ENCODE measurements at places on chromosomes 2 and 18.

DNA sequence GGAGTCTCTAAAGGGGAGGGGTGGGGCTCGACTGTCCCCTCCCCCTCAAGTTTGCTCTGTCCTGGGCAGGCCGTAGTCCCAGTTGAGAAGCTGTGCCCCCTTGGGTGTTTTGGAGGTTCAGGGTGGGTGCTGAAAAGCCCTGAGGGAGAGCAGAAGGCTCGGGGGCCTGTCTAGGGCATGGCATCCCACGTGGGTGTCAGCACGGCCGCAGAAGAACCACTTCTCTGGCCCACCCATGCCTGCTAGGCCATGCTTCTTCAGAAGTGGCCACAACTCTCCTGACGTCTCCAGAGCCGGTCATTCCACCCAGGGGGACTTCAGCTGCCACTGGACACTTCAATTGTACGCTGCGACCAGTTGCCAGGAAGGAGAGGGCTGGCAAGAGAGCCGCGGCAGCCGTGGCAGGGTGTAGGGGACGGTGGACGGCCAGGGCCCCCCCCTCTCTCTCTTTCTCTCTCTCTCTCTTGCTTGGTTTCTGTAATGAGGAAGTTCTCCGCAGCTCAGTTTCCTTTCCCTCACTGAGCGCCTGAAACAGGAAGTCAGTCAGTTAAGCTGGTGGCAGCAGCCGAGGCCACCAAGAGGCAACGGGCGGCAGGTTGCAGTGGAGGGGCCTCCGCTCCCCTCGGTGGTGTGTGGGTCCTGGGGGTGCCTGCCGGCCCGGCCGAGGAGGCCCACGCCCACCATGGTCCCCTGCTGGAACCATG lies at the start of gene INPP5D:
Gene INPP5D (plus strand): TSS at position 546 of the 704 bp plus-strand sequence. CDS start 137 bp downstream, at position 683.
- DNase-seq, result peak; percentile 90

GRCh38 chr2:109647636-109648035 lies 33.5 kb downstream of the SOWAHC start:
- no peak for DNase-seq

DNA sequence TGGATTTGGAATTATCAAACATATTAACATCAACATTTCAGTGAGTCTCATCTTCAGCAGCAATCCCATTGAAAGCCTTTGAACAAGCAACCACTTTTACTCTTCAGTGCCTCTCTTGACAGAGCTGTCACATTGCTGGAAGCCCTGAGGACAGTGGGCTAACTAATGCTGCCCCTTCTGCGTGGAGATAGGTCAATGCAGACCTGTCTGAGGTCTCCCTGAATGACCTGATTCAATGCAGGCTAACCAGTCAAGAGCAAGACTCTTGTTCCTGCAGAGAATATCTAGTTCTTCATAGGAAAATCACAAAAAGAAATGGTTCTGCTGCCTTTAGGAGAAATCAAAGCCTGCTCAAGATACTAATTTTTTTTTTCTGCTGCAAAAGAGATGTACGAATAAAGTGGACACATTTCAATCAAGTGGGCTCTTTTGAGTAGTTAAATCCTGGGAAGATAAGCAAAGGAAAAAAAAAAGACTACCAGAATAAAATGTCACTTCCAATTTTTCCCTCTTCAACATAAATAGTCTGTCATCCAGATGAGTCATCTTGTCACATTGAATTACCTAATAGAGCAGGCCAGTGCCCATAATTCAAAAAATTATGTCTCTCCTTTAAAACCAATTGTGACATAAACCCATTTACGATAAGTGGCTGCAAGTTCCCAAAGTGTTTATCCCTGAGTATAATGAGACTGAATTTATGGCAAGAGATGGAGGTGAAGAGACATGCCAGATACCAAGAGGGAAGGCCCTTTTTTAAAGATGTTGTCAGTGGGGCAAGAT lies 1269.0 kb upstream of the DDX18 start:
- no peak for DNase-seq

DNA sequence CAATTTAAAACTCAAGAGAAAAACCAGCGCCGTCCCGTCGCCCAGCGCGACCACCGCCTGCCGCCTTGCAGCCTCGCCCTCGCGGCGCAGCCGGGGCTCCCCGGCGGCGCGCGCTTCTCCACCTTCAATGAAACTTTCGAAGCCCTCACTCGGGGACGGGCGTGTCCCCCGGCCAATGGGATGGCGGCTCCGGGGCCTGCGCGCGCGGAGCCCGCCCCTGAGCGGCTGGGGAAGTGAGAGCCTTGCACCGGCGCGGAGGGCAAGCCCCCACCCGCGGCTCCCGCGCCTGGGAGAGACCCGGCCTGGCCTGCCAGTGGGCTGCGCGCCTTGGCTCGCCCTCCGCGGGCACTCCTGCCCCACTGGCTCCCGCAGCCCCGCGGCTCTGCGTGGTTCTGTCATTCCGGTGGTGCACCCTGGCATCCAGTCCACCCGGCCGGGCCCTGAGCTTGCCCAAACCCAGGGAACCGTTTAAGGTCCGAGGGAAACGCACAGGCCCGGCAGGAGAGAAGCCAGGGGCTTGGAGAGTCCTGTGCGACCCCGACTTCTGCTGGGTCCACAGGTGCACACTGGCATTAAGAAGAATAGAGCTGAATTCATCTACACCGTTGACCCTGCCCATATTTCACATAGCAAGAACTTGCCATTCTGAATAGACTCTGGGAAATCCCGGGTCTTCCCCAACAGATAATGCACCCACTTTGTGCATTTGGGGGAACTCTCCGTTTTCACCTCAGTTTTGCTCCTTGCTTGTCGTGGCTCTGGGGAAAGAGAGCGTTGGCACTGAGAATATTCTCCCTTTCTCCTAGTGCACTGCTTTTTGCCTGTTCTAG lies at the start of gene PIEZO2:
Gene PIEZO2 (minus strand): TSS at position 129 of the 830 bp plus-strand sequence. CDS start 981 bp downstream, outside the sequence.
- peak; percentile 39 for DNase-seq

- peak; percentile 38 for DNase-seq
Measured at GRCh38 chr18:12238826-12239225, 15.3 kb upstream of the CIDEA start.

GRCh38 chr18:12879840-12880540 lies 4.0 kb downstream of the PTPN2 start:
- DNase-seq, result peak; percentile 96

DNA sequence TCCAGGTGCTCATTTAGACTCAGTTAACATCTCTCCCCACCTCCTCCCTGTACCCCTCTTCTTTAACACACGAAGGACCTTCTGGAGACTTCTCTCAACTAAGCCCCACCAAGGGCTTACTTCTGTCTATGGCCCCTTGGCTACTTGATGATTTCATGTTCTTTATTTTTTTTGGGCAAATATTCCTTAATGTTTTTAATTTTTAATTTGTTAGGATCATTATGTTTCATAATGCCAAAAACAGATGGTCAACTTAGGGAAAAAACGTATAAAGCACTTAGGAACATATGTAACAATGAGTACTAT lies 25.9 kb downstream of the IL37 start:
- no peak for DNase-seq

- no peak for DNase-seq
Measured at GRCh38 chr2:25222477-25223121, 54.2 kb upstream of the POMC start.

All from inflammatory macrophage treated with lipopolysaccharide for 4 hours (primary cell).